Endothelial cell (in vitro differentiated cells): ENCODE measurements at places on chromosomes 16 and 17. TPM values are rescaled to one million over a fixed set of nuclear protein-coding genes. Genes with fewer than 3 reads are reported as not detected.
A peak's percentile ranks its signal among the peaks of the same experiment; 100 is the strongest.

RNF227 gene
- 0.77 TPM for total RNA-seq

HOXB5 gene
- total RNA-seq: 0.59 TPM

SOST gene
- total RNA-seq: 29.6 TPM

PDF gene
- 11.4 TPM for total RNA-seq

OTOA gene
- total RNA-seq: not detected

WFDC1 gene
- not detected for total RNA-seq

DNA sequence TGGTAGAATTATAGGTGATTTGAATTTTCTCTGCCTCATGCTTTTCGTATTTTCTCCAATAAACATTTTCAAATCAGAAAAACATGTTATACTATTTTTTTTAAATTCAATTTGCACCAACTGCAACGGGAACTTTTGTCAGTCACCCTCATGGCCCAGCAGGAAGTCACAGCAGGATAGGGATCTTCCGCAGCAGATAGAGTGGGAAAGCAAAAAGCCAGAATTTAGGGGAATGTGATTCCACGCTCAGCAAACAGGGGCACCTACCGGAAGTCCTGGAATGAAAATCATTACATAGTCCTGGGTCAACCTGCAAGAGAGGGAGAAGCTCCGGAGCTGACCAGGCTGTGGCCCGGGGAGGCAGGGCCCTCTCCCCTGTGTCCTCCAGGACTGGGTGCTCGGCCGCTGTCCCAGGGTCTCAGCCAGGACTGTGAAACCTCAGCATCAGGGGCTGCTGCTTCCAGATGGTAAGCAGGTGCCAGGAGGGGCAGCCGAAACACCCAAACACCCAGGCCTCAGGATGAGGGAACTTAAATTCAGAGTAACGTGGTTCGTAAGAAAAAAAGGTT is 3.9 kb downstream of the SLC47A2 start:
- no peak overlapping the region for H3K4me3 ChIP-seq
- DNase-seq: no peak
- H3K27me3 ChIP-seq: peaks cover 2% of the 10 kb centered on the region
- H3K36me3 ChIP-seq: no peaks in the 10 kb centered on the region
- H3K27ac ChIP-seq: no peak overlapping the region

DNA sequence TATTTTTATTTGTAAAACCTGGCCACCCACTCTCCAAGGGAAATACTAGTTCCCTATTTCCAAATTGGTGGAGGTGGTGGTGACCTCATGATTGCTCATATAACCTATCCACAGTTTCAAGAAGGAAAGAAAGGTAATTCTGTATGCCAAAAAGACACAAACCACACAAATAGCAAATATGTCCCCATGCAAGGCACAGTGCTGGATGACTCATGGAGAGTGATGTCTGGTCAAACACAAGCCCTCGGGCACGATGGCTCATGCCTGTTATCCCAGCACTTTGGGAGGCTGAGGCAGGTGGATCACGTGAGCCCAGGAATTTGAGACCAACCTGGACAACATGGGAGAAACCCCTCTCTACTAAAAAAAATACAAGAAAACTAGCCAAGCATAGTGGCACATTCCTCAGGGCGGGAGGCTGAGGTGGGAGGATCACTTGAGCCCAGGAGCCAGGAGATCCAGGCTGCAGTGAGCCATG is 64.2 kb downstream of the GNA13 start:
- H3K27me3 ChIP-seq: peaks cover 6% of the 10 kb centered on the region
- H3K4me1 ChIP-seq: peaks cover 11% of the 10 kb centered on the region

DNA sequence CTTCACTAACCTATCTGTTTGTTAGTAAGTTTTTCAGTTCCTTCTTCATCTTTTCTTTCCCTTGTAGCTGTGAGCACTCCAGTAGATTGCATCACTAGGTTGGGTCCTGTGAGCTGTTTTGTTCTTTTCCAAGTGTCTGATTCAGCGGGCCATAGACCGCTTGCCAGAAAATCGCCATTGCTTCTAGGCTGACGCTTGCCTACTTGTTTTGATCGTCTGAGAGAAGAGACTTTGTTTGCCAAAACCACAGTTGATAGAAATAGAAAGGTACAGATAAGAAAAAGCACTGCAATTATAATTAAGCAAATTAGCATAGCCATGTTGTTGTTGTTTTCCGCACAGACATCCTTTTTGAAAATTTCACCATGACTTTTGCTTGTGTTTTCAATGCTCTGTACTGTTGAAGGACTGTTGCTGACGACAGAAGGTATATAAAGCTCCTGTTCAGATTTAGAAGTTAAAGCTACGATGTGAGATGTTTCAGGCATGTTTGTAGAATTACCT is 3.1 kb downstream of the EVI2A start:
- peaks cover 10% of the 10 kb centered on the region for H3K4me1 ChIP-seq
- no peaks in the 10 kb centered on the region for H3K27me3 ChIP-seq
- H3K27ac ChIP-seq: peak overlapping the region; percentile 79
- H3K4me3 ChIP-seq: no peak overlapping the region
- no peak for DNase-seq
- no peaks in the 10 kb centered on the region for H3K36me3 ChIP-seq

GRCh38 chr16:26644912-26645543 is 421.7 kb upstream of the C16orf82 start:
- no peak for DNase-seq
- H3K4me1 ChIP-seq: no peaks in the 10 kb centered on the region
- peaks cover 5% of the 10 kb centered on the region for H3K27me3 ChIP-seq
- no peak overlapping the region for H3K27ac ChIP-seq

DNA sequence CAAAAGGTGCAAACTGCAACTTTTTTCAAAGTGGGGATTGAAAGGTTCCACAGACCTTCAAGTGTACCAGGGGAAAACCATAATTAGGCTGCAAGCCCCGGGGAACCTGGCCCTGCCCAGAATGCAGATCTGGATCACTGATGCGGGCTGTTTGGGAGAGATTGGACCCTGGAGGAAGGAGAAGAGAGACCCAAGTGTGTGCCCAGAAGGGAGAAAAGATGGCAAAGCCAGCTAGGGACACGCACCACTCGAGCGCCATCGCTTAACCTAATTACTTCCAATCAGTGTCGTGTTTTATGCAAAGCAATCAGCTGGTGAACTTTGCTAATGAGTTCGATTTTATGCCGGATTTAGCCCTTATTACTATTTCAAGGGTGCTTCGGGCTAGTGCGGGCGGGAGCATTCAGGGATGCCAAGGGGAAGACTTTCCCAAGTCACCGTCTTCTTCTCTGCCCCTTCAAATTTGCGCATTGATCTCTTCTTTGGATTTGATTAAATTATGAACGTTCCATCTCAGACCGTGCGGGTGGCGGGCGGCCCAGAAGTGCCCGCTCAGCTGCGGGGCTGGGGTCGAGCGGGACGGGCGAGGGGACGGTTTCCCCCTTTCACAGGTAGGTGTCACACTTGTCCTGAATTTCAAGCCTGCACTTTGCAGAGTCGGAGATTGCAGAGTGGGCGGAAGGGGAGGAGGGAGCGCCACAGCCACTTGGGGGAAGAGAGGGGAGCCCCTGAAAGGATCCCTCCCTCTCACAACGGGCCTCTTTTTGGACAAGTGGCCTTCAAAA is 4.0 kb downstream of the IRX5 start:
- H3K4me1 ChIP-seq: peaks cover 39% of the 10 kb centered on the region
- H3K36me3 ChIP-seq: no peaks in the 10 kb centered on the region
- DNase-seq: peak; percentile 59

GRCh38 chr17:72672729-72673128 is 419.8 kb downstream of the SLC39A11 start:
- H3K4me3 ChIP-seq: no peak overlapping the region
- H3K27ac ChIP-seq: no peak overlapping the region
- no peak for DNase-seq
- no peaks in the 10 kb centered on the region for H3K4me1 ChIP-seq

GRCh38 chr16:78134944-78135619 is 35.6 kb downstream of the WWOX start:
- no peak overlapping the region for H3K4me3 ChIP-seq
- no peaks in the 10 kb centered on the region for H3K27me3 ChIP-seq
- H3K36me3 ChIP-seq: no peaks in the 10 kb centered on the region
- no peak for DNase-seq

DNA sequence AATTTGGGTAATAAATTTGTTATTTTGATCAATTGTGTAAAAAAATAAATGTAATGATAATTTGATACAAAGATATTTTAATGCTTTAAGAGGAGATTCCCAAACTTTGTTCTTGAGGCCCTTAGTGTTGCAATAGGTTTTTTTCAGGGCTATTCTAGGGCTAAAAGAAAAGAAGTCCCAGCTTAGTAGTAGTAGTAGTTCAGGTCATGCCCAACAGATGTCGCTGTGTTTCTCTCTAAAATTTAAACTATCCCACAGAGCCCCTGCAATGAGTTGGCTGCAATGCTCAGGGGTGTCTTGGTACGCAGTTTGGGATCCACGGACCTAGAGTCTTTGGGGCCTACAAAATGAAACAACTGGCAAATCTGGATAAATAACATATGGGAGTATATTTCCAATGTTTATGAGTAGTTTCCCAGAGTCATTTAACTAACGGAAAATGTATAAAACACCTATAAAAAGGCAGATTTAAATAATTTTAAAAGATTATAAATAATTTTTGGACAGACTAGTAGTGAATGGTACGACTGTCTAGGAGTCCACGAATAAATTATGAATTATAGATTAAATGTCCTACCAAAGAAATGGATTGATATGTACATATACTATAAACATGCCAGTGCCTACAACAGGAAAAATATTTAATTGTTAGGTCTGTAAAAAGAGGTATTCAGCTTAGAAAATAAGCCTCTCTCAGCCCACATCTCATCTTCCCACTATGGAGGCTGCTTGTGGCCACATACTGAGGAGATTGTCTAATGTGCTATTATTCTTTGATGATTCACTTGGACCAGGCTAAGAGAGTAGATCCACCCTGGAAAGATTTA is 228.5 kb upstream of the PMFBP1 start:
- H3K4me3 ChIP-seq: no peak overlapping the region
- peak; percentile 59 for DNase-seq
- no peak overlapping the region for H3K27ac ChIP-seq
- H3K27me3 ChIP-seq: no peaks in the 10 kb centered on the region

DNA sequence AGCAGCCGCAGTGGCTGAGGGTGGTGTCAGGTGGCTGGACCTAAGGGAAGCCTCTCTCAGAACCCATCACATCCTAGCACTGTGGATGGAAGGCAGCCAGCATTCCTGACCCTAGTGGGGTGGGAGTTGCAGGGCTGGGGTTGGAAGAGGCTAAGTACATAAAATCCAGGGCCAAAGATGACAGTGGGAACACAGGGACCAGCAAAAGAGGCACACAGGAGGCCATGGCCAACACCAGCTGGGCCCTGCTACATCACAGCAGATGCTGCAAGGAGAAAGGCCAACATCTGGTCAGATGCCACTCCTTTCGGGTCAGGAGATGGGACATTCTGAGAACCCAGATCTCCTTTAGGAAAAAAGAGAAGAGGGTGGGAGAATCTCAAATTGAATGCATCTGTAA is 415.4 kb downstream of the SLC39A11 start:
- DNase-seq: no peak
- no peaks in the 10 kb centered on the region for H3K36me3 ChIP-seq
- H3K4me1 ChIP-seq: no peaks in the 10 kb centered on the region
- H3K4me3 ChIP-seq: no peak overlapping the region

DNA sequence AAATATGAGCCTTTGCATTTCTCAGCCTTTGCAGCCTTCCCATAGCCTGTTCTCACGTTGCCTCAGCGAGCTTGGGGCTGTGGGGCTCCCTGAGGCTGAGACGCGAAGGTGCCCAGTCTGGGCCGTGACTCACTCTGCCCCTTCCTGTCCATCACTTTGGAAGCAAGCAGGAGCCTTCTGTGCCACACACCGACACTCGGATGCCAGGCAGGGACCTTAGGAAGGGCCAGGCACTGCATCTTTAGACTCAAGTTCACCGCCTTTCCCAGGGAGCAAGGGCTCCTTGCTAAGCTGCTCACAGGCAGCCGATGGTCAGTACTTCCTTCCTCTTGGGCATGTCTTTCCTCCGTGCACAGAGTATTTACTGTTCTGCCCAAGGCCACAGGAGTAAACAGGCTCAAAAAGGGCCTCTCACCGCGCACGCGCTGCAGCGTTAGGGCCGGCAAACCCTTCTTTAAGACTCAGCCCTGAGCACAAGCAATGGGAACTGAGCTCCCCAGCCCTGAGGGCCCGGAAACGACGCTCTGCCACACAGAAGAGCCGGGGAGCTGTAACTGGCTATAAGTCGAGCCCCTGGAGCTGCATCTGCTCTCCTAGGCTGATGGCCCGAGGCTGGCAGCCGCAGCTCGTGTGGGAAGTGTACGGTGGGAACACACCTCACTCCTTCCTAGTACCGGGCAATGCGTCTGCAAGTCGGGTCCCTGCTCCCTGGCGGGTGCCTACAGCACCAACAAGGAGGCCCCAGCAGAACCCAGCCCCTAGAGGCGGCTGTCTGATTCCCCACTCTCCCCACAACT is 7.2 kb downstream of the TIMM22 start:
- peaks cover 8% of the 10 kb centered on the region for H3K27me3 ChIP-seq
- H3K36me3 ChIP-seq: peaks cover 38% of the 10 kb centered on the region
- peaks cover 45% of the 10 kb centered on the region for H3K4me1 ChIP-seq

DNA sequence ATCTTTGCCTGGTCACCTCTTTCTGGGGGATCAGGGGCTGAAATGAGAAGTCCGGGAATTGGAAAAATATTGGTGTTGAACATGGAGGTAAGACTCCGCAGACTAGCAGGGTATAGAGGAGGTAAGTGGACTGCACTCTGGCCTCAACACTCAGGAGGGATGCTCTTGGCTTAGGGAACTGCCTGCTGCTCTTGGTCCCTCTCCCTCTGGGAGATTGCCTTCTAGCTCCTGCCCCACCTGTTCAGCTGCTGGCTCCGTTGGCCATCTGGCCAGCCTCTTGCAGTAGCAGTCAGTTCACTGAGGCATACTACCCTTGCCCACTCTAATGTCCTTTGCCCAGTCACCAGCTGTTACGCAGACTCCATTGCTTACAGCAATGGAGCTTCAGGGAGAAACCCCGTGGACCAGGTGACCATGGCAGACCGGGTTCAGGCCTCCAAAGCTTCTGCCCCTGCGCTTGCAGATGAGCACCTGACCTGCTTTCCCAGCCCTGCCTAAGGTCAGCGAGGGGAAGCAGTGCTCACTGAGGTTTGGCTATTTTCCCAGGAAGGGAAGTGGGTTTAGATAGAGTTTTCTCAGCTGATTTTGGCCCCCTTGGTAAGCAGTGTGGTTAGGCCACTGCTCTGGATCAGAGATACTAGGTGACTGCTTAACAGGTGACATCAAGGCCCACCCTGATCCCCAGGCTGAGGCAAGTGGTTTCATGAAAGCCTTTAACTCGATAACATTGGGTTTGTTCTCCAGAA is 11.9 kb downstream of the CDK5RAP3 start:
- H3K4me1 ChIP-seq: peaks cover 2% of the 10 kb centered on the region
- no peak overlapping the region for H3K4me3 ChIP-seq
- no peak overlapping the region for H3K27ac ChIP-seq
- DNase-seq: no peak
- H3K36me3 ChIP-seq: peaks cover 28% of the 10 kb centered on the region
- H3K27me3 ChIP-seq: peaks cover 6% of the 10 kb centered on the region

DNA sequence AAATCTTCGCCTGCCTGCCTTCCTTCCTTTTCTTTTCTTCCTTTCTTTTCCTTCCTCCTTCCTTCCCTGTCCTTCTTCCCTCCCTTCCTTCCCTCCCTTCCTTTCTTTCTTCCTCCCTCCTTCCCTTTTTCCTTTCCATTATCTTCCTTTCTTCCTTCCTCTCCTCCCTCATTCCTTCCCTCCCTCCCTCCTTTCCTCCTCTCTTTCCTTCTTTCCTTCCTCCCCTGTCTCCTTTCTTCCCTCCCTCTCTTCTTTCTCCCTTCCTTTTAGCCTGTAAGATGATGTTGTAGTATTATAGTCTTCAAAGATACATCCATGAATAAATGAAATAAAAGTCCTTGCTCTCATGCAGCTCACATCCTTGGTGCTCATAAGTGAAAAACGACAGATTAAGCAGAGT is 539.3 kb downstream of the RBFOX1 start:
- no peaks in the 10 kb centered on the region for H3K27me3 ChIP-seq
- H3K4me3 ChIP-seq: no peak overlapping the region
- H3K36me3 ChIP-seq: no peaks in the 10 kb centered on the region
- H3K4me1 ChIP-seq: no peaks in the 10 kb centered on the region
- no peak overlapping the region for H3K27ac ChIP-seq
